ENCODE measurements at places on chromosomes 6 and 20. TPM values are rescaled to one million over a fixed set of nuclear protein-coding genes. Genes with fewer than 3 reads are reported as not detected.
A peak's percentile ranks its signal among the peaks of the same experiment; 100 is the strongest.

- no peak for DNase-seq
Observed at GRCh38 chr6:109197061-109197460, 101.8 kb downstream of the CEP57L1 start.

DNA sequence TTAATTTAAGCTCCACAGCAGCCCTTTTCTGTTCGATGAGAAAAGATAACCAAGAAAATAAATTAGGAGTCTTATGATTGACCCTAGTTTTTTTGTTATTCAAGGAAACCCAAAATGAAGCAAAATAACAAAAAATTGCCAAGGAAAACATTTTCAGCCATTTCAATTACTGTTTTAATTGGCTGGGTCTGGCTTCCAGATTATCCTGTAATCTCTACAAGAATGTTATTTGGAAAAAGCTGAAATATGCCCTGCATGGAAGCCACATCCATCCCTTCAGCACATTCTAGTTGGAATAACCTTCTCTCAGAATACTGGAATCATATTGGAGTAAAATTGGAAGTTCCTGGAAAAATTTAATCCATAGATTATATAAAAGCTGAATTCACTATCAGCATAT lies 191.1 kb upstream of the CCN2 start:
- no peak for DNase-seq

- peak; percentile 68 for DNase-seq
Observed at GRCh38 chr6:89242574-89243330, 25.6 kb upstream of the GABRR1 start.

- DNase-seq: no peak
Observed at GRCh38 chr20:33676121-33676520, 1.9 kb upstream of the NECAB3 start.

DNA sequence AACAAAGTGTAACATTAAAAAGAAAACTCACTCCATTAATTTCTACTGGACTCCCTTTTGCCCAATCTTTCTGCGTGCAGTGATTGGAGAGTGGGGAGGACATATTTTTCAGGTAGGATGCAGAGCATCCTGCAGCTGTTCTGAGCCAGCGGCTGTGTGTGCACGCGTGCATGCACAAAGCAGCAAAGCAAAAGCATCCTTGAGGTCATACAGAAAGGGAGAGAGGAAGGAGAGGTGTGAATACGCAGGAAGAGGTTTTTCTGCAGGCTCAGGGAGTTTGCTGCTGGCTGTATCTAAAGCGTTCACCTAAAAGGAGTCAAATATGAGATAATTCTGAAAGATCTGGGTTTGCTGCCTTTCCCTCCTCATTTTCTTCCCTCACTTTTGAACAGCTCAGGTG lies 108.4 kb downstream of the HUS1B start:
- DNase-seq: no peak

DNA sequence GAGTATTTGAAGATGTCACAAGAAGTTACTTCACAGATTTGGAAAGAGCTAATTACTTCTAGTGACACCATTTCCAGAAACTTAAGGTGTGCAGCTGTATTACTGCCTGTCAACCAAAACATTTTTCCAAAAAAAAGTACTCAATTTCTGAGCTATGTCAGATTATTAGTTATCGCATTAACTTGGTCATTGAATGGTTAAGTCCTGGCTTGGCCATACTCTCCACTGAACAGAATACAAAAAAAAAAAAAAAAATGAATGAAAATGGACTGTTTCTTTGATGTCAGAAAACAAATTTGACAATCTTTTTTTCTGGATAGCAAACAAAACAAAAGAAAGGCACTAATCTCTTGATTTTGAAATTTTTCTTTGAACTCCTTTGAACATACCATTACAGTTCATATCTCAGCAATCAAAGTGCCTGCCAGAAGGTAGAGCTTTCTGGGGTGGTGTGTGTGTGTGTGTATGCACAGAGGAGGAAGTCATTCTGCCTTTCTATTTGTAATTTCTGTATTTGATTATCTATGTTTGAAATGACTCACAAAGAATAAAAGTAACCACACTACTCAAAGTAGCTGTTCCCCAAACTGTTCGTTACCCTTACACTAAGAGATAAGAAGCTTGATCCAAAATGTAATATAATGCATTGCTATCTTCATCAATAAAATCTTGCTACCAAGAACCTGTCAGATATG lies 210.8 kb upstream of the FUT9 start:
- DNase-seq: no peak

- DNase-seq: no peak
Observed at GRCh38 chr6:81806793-81807565, 54.5 kb upstream of the TENT5A start.

- peak; percentile 80 for DNase-seq
Observed at GRCh38 chr20:57628047-57628961, 8.1 kb upstream of the ZBP1 start.

Gene ABHD16B
- total RNA-seq: not detected

Gene CBLN4
- total RNA-seq: not detected

DNA sequence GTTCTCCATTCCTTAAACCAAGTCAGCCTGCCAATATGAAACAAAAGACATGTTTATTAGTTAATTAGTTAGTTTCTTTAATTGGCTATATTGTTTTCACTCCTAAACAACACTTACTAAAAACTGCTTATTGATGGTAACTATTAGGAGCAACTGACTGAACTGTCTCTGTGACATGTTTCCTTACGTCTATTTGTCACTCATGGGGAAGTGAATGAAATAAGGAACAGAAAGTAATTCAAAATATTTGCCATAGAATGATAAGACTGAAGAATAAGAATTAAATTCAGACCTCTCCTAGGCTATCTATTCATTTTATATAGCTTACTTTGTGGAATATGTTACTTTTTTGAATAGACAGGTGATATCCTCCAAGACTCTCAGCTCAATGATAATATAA lies 217.2 kb downstream of the LAMA2 start:
- no peak for DNase-seq

DNA sequence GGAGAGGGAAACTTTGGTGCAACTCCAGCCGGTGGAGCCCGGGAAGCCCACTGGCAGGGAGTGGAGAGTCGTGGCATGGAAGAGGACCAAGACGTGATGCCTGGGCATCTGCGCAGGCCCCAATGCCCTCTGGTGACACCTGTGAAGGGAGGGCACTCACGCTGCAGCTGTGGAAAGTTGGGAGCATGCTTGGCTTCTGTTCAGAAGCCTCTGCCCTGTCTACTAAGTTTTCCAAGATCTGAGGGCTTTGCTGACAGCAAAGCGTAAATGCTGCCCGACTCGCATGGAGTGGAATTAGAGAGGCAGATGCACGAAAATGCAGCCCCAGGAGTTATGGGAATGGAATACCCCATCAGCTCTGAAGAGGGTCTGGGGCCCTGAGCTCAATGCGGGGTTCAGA lies 75.7 kb downstream of the SYNDIG1 start:
- DNase-seq: no peak

- DNase-seq: no peak
Observed at GRCh38 chr6:169896826-169897456, 145.5 kb downstream of the ERMARD start.

DNA sequence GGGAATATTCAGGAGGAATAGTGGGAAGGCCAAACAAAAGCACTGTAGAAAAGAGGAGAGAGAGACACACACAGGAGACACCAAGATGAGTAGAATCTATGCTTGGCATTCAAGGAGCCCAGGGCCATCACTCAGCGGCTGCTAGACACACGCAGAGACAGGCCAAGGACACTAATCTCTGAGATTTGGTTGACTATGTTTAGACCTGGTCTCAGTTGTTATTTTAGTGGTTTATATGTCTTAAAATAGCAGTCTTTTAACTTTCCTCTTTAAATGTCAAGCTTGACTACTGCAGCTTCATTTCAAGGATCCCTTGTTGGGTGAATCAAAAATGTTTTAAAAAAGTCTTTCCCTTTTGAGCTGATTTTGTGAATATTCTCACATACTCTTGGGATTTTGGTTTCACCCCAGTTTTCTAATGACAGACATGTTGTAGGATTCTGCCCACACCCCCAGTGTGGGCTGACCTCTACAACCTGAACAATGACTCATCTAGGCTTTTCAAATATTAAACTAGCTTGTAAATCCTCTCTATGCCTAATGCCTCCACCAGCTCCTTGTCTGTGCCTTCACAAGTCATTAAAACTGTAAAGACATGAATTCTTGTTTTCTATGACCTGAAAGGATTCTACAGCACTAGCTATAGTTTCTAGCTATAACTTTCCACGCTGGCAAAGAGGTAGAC lies 142.7 kb upstream of the EXOC2 start:
- DNase-seq: no peak

DNA sequence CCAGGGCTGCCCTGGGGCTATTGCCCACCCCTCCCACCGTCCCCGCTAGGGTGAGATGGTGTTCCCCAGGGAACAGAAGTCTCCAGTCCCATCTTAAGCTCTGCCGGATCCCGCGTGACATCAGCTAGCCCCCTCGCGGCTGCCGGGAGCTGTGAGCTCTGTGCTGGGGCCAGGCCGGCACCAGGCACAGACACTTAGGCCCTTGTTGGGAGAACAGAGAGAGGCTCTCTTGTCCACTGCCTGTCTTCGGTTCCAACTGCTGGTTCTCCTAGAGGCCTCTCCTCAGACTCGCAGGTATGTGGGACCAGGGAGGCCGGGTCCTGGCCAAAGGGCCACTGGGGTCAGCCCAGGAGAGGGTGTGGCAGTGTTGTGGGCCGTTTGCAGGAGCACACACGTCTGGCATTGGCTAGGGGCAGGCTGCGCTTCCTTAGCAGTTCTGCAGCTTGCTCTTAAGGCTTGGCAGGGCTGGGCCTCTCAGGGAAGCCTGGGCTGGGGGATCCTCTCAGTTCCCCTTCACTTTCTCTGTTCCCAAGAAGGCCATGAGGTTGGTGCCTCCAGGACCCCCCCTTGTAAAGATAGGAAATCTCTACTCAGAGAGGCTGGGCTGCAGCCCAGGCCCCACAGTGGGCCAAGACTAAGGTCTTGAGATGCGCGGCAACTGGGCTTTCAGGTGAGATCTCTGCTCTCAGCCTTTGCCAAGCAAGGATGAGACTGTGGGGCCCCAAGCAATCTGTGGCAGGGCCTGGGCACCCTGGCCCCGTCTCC lies 6.3 kb downstream of the SGK2 start:
- DNase-seq: no peak

DNA sequence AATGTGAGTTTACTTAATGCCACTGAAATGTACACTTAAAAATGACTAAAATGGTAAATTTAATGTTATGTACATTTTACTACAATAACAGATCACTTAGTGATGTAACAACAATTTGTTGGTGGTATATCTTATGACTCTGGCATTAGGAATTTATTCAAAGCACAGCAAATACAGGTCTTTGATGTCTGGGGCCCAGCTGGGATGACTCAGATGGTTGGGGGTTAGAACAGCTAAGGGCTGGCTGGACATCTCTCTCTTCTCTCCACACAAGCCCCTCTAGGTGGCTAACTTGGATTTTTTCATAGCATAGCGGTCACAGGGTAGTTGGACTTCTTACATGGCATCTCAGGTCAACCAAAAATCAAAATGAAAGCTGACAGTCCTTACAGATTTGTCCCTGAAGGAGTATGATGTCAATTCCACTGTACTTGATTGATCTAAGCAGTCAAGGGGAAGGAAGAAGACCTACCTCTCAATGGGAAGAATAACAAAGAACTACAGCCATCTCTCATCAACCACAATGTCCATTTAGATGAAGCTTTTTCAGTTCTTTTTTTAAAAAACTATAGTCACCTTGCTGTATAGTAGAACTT lies 37.5 kb upstream of the LCA5 start:
- DNase-seq: peak; percentile 33

Gene IMPG1
- total RNA-seq: not detected

Gene ENPP3
- 0.19 TPM for total RNA-seq

Gene OOEP
- not detected for total RNA-seq

DNA sequence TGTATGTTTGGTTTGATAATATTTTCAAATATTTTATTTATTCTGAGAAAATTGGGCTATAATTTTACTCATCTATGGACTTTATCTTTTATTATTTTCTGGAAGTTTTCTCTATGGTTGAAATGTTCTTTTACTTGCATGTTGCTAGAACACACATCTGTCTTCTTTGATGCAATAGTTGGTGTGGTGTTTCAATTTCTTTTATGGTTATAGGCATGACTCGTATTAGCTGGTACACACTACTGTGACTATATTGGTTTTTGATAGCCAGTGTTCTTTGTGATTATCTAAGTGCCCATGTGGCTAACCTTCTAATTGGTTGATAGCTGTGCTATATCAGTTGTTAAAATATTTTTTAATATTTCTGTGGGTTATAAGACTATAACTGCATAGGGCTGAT lies 1343.3 kb upstream of the GJE1 start:
- no peak for DNase-seq

GRCh38 chr6:20415712-20416454 lies 14.2 kb downstream of the E2F3 start:
- no peak for DNase-seq

Gene TNXB
- 4.6 TPM for total RNA-seq

DNA sequence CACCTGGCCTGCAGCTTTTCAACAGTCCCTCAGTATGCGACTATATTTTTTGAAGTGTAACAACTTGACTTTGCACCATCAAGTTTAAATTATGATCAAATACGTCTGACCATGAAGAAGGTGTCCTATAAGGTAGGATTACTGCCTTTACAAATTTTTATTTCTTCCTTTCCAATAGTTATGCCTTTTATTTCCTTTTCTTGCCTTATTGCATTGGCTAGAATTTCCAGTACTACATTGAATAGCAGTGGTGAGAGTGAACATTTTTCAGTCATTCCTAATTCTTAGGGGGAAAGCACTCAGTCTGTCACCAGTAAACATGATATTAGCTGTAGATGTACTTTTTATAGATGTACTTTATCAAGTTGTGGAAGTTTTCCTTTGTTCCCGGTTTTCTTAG lies 81.4 kb downstream of the IRAK1BP1 start:
- no peak for DNase-seq

DNA sequence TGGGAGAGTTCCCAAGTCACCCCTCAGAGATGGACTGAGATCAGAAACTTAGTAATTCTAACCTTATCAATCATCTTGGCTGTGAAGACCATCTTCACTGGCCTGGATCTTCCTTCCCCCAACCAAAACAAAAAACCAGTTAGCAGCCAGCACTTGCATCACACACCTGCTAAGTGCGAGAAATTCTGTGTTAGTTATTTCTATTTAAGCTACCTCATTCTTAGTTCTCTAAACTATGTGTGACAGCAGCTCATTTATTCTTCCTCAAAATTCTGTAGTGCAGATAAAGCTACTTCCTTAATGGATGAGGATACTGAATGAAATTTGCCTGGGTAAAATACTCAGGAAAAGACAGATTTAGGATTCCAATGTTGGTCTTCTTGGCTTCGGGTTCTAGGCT lies 18.2 kb upstream of the TAGAP start:
- no peak for DNase-seq

Gene SPATA2
- 1.2 TPM for total RNA-seq

Gene NHSL1
- 78.7 TPM for total RNA-seq

GRCh38 chr6:145756170-145756662 lies 20.9 kb upstream of the EPM2A start:
- DNase-seq: peak; percentile 63
